Cortex of kidney (tissue), 1 donor: ENCODE measurements at places on chromosomes 3 and 15.

DNA sequence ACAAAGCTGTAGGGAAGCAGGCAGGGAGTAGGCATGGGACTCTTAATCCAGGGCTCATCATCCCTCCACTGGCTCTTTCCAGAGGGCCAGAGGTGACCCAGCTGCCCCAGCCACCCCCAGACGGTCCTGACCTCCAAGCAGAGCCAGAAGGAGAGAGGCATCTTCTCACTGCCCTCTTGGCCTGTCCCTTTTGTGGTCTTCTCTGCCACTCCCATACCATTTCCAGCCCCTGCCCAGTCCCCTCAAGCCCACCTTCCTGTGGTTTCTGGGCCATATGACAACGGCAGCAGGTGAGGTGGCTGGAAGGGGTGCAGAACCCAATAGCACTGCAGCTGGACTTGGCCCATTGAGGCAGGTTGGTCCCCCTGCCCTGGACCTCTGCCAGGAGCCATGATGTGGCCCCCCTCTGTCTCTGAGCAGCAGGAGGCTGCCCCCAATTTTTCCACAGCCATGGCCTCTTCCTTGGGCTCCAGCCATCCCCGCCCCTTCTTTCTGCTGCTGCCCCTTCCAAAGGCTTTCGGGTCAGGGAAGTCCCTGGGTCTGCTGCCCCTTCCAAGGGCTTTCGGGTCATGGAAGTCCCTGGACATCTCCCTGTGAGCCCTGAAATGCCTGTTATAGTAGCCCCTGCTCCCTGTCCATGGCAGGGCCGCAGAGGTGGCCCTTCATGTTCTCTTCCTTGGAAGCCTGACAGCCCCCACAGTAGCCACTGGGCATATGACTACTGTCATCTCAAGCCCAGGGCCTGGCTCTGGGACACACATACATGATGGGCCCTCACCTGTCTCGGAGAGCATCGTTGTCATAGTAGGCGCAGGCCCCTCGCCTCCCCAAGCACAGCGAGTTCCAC lies 39.5 kb upstream of the RAB6B start:
- no peak for DNase-seq

- no peak for DNase-seq
These were observed 53.9 kb upstream of the RASA2 start for GRCh38 chr3:141432904-141433303.

DNA sequence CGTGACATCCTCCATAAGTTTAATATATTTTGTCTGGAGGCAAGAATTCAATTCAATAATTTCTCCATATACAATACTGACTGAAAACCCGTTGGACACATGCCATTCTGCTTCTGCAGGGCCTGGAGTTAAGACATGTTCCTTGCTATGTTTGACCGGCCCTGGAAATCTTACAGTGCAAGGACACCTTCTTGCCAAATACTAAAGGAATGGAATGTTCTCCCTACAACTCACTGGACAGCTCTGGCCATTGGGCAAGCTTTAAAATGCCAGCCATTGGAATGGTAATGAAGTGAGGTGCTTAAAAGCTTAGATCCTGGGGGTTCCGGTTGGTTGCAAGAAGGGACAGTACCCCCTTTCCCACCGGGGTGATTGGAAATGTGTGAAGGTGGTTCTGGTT lies 329.8 kb upstream of the PROK2 start:
- no peak for DNase-seq

- DNase-seq = no peak
These were observed 616.9 kb upstream of the GBE1 start for GRCh38 chr3:82378392-82378791.

GRCh38 chr3:98058244-98058960 lies 23.3 kb upstream of the GABRR3 start:
- no peak for DNase-seq

DNA sequence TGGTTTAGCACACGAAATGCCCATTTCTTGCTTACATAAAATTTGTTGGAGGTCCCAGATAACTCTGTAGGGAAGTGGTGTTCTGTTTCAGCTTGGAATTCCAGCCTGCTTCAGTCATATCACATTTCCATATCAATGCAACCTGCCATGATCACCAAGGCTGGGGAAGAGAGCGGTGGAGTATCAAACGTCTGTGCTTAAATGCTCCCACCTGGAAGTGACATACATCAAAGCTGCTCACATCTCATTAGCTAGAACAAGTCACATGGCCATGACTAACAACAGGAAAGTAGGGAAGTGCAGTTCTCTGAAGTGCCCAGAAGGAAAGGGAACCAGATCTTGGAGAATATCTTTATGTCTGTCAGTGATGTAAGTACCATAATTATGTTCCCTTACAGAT lies 130.2 kb upstream of the CFAP20DC start:
- no peak for DNase-seq

- DNase-seq = no peak
These were observed 256.4 kb upstream of the ZNF385D start for GRCh38 chr3:22007368-22007767.

DNA sequence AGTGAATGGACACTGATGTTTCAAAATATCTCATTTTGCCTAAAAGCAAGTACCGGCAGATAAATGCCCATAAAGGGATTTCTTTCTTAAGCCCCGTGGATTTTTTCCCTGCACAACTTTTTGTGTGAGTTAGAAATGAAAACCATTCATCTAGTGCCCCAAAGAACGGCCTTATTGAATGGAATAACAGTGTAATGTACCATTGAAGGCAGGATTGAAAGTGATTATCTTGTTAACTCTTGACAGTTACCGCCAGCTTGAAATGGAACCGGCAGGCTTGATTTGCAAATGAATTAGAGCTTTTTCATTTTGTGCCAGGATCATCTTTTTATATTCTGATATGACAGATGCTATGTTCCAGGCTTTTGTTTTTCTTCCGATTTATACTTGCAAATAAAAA lies 162.2 kb downstream of the RSRC1 start:
- no peak for DNase-seq

GRCh38 chr3:14389166-14389606 lies 13.2 kb upstream of the SLC6A6 start:
- DNase-seq = no peak
